CD4-positive, alpha-beta T cell treated with Interleukin-6 at 100 ng/mL for 8 hours (primary cell): ENCODE measurements at places on chromosomes 3 and 15.

DNA sequence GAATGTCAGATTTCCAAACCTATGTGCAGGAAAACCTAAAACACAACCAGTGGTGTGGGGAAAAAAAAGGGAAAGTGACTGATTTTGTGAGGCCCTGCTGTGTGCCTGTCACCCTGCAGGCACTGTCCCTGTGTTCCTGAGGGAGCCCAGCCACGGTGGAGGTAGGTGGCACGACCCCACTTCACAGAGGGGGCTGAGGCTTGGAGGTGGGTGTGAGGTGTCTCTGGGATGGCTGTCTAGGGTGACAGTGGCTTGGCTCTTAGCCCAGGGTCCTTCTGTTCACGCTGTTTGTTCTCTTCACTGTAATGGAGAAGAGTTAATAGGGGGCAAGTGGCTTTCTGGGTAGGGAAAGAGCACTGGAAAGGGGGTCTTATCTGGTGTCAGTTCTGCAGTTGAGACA lies 22.6 kb downstream of the RASGRF1 start:
- DNase-seq: no peak

GRCh38 chr3:152961323-152961722 lies 126.4 kb downstream of the P2RY1 start:
- no peak for DNase-seq

DNA sequence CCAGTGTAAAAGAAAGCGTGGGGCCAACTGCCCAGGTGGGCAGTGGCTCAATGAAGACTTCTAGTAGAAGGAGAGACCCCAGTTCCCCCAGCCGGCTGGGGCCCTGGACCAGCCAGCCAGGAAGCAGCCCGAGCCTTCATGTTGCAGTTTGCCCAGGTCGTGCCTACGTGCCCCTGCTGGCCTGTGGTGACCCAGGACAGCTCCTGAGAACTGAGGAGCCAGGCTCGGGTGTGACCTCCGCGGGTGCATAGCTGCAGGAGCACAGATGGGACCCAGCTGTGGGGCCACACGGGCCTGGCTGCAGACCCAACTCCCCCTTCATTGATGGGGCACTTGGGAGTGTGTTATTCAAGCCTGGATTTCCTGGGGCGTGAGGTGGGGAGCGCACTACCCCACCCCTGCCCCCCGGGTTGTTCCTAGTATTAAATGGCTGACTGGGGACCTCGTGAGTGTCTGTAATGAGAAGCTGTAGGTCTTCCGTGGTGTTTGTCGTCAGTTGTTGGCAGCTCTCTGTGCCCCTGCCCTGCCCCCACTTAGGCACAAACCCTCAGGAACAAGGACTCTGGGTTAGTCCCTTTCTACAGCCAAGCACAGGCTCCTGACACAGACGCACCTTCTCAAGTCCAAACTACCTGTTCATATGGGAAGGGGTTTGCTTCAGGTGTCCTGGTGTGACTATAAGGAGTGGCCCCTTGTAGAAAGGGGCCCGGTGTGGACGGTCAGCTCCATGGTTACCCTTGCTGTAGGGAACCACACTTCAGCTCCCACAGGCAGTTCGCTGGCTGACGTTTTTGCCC lies 39.1 kb downstream of the IDH2 start:
- no peak for DNase-seq

GRCh38 chr15:52730173-52730572 lies 51.0 kb upstream of the ATOSA start:
- DNase-seq: peak; percentile 72

DNA sequence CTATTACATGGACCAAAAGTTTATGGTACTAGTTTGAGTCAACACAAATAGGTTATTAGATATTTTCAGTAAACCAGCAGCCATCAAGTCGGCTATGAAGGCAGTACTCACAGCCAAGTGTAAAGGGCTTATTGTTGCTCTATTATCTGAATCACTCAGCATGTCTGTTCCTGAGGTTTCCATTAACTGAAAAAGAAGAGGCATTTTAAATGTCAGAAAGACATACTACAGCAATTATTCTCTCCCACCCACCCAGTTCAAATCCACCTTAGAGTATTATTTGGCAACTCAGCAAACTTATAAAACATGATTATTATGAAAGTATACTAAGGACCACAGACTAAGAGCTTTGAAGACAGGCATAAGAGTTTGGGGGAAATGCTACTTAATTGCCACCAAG lies 93.1 kb downstream of the BTD start:
- DNase-seq: no peak

- no peak for DNase-seq
Observed at GRCh38 chr3:158248261-158248660, 138.4 kb downstream of the RSRC1 start.

GRCh38 chr3:58576716-58577115 lies 475 bp downstream of the FAM107A start:
- DNase-seq: no peak

GRCh38 chr15:47959617-47960413 lies 161.0 kb upstream of the SLC24A5 start:
- no peak for DNase-seq

DNA sequence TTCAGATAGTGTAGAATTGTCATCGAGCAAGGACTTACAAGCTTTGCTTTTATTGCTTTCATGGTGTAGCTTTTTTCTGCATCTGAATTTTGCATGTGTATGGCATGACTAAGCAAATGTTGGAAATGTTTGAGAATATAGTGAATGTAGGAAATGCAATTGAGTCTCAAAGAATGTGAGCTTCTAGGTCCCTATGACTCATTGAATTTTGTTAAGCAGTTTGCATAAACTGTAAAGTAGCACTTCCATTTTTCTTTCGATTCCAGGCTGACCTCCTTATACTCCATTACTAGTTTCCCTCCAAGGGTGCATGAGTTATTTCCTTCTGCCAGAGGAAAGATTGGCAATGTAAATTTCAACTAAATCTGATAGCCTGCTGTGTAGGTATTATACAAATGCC lies 619.2 kb downstream of the DIPK2A start:
- DNase-seq: no peak

DNA sequence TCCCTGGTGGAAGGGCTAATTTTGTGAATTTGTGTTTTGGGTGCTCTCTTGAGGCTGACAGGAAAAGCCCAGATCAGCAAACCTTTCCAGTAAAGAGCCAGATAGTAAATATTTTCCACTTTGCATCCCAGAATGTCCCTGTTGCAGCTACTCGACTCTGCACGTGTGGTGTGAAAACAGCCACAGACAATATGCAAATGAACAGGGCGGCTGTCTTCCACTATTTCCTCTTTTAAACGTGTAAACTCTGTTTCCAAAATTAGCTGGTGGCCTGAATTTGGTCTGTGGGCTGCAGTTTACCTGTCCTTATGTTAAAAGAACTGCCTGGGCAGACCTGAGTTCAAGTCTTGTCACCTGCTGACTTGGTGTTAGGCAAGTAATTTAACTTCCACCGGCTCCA lies 202.7 kb downstream of the EDEM1 start:
- DNase-seq: no peak

DNA sequence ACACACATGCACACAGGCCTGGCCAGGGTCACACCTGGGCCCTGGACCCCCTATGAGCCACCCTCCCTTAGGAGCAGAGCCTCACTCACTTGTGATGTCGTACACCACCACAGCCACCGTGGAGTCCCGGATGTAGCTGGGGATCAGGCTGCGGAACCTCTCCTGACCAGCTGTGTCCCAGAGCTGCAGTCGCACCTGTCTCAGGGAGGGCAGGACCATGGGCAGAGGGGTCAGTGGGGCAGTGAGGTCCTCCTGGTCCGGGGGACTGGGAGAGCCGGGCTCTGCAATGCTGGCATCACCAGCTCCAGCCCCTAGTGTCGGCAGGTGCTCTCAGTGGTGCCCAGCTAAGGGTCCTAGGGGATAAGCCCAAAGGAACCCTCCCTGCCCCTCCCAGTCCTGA lies 35.6 kb downstream of the SRPRB start:
- no peak for DNase-seq

DNA sequence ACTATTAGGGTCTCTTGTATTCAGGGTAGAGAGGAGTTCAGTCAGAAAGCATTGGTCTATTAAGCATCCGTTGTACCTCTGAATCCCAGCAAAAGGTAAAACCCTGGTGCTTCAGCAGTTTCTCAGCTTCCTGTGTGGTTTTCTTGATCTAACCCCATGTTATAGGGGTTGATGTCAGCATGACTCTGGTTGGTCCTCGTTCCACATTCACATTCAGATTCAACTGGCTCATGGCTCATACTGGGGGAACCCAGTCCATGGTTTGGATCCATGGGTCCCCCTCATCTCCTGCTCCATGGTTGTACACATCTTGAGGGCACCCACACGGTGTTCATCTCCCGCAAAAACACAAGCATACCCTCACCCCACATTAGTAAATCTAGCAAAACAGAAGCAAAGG lies 47.7 kb upstream of the C2CD4B start:
- DNase-seq: peak; percentile 23

GRCh38 chr3:47646362-47646761 lies 67.7 kb upstream of the CSPG5 start:
- no peak for DNase-seq
